BJ (cell line): ENCODE measurements at places on chromosomes 11 and 22. TPM values are rescaled to one million over a fixed set of nuclear protein-coding genes. Genes with fewer than 3 reads are reported as not detected.

Gene MMP11
- polyA plus RNA-seq, result 14.5 and 38.1 TPM in 2 replicates

Gene IGLL1
- not detected in 2 replicates for polyA plus RNA-seq

Gene LMO1
- polyA plus RNA-seq, result not detected in 2 replicates

Gene PHF21B
- polyA plus RNA-seq, result 0.01 TPM in 1 of 2 replicates, not detected in the other

Gene GNAZ
- 9.1 and 12.6 TPM in 2 replicates for polyA plus RNA-seq

Gene SYCE3
- not detected in 2 replicates for polyA plus RNA-seq

Gene HBE1
- not detected in 2 replicates for polyA plus RNA-seq

Gene OR10G8
- not detected in 2 replicates for polyA plus RNA-seq

Gene CASP5
- not detected in 2 replicates for polyA plus RNA-seq
